PC-3 (cell line): ENCODE measurements at places on chromosomes 6 and 20. TPM values are rescaled to one million over a fixed set of nuclear protein-coding genes. Genes with fewer than 3 reads are reported as not detected.

GRCh38 chr6:132072831-132073230 lies 121.7 kb upstream of the CCN2 start:
- no peak for DNase-seq

- DNase-seq: no peak
Measured at GRCh38 chr20:13111249-13111911, 102.6 kb downstream of the SPTLC3 start.

GRCh38 chr6:11486051-11486450 lies 51.5 kb upstream of the TMEM170B start:
- DNase-seq: no peak

Gene MLN
- not detected in 2 replicates for total RNA-seq

Gene TCP11
- total RNA-seq: 1.3 and 1.7 TPM in 2 replicates
